Foreskin keratinocyte (primary cell): ENCODE measurements at places on chromosomes 2 and 18. TPM values are rescaled to one million over a fixed set of nuclear protein-coding genes. Genes with fewer than 3 reads are reported as not detected.

Gene WNT6
- not detected in 2 replicates for total RNA-seq

DNA sequence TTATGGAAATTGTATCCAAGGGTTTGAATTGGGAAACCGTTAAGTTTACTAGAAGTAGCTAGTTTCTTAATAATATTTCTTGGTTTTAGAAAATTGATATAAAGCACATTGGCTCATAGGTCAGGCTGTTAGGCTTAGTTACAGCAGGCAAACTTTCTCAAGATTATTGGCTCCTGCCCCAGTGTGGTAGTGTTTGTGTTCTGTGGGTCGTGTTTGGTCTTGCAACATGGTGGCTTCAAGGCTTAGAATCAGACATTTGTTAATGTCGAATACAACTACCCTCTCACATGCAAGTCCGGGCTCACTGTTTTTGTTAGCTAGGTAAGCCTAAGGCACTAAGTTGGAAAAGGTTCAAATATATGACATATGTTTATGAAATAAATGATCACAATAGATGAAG lies 19.6 kb downstream of the CERS6 start:
- DNase-seq, result peak; percentile 47

DNA sequence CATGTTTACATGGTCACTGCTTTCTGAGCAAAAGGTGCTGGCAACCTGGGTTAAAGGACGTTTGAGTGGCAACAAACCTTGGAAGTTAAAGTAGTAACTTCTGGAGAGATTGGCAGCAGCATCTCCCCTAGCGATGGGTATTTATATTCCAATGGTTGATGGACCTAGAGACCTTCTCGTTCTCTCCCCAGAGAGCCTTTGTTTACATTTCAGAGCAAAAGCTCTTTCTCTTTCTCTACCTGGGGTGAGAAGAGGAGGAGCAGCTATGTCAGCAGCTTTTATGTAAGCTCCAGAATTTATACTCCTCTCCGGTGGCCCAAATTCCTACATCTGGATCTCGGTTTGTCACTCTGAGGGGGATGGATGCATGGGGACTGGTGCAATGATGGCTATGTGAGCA lies 213.7 kb upstream of the ARL4C start:
- DNase-seq, result no peak

- DNase-seq, result no peak
Measured at GRCh38 chr2:121804340-121804739, 48.9 kb downstream of the TSN start.

- DNase-seq, result no peak
Measured at GRCh38 chr2:54787755-54788366, 64.4 kb downstream of the EML6 start.

DNA sequence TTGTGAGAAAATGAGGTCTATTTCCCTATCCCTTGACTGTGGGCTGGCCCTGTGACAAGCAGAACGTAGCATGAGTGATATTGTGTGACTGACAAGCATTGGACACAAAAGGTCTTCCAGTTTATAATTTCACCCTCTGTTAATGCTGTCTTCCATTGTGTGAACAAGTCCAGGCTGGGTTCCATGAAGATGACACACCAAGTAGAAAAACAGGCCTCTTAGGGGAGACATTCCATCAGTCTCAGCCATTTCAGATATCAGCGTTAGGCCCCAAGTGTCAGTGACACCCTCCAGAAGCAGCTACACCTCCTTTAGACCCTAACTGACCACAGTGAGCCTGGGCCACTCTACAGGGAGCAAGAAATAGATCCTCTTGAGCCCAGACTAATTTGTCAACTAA lies 511.3 kb downstream of the FBXO15 start:
- peak; percentile 64 for DNase-seq
